ENCODE measurements at places on chromosomes 3 and 15.
A peak's percentile ranks its signal among the peaks of the same experiment; 100 is the strongest.

DNA sequence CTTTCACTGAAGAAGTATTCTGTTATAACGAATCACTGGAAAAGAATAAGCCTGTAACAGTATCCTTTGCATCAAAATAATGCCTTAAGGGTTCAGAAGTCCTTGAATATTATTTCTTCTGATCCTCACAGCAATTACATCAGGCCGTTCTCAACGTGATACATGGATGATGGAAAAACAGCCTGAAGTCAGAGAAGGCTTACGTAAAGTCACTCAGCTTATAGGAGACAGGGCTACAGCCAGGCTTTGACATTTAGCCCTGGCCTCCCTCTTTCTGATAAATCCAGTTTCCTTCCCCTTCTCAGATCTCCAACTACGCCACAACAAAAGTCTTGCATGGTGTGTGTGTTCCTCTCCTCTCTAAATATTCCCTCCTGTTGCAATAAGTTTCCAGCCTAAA lies 131.9 kb downstream of the ANO10 start:
- no peak for DNase-seq

- DNase-seq, result peak; percentile 45
Observed at GRCh38 chr3:13718436-13718835, 161.4 kb downstream of the WNT7A start.

GRCh38 chr3:27114684-27115083 lies 254.5 kb downstream of the NEK10 start:
- no peak for DNase-seq

GRCh38 chr3:11998092-11998491 lies 6.1 kb upstream of the SYN2 start:
- no peak for DNase-seq

- DNase-seq, result no peak
Observed at GRCh38 chr3:17730318-17730967, 12.0 kb downstream of the TBC1D5 start.

DNA sequence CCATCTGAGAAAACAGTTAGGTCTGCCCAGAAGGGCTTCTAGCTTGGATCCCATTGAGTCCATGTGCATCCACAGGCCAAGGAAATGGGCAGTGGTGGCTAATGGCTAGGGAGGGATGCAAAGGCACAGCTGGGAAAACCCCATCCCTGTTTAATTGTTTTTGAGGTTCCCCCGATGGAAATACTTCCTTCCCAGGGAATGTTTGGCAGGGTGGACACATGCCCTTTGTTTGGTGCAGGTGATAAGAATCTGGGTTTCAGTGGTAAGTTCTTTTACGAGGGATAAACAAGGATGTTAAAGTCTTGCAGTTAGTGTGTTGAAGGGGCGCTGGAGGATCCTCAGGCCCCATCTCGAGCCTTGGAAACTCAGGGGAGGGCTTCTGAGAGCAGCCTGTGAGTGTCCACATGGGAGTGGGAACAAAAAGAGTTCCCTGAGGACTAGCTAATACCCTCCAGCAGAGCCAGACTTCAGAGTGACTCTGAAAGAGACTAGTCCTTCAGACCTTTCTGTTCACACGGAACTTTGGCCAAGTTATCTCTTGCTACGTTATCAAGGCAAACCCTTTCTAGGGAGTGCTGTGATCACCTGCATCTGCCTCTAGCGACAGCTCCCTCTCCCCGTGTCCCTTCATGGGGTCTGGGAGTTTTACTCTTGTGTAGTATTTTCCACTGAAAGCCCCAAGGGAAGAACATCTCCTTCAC lies 17.4 kb downstream of the PTPRG start:
- no peak for DNase-seq

DNA sequence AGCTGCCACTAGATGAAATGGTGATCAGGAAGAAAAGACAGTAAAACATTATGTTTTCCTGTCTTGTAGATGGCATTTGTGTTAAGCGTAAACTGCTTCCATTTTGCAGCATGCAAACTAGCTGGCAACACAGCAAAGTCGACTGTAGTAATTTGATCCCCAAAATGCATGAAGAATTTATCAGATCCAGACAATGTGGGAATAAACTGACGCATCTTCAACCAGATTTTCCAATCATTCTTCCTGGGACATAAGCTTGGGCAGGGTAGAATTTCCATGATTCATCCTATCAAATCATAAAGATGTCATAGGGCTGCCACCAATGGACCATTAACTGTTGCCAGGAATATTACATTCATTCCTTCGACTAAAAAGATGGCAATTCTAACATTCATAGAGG lies 260.3 kb downstream of the ERC2 start:
- DNase-seq, result no peak

DNA sequence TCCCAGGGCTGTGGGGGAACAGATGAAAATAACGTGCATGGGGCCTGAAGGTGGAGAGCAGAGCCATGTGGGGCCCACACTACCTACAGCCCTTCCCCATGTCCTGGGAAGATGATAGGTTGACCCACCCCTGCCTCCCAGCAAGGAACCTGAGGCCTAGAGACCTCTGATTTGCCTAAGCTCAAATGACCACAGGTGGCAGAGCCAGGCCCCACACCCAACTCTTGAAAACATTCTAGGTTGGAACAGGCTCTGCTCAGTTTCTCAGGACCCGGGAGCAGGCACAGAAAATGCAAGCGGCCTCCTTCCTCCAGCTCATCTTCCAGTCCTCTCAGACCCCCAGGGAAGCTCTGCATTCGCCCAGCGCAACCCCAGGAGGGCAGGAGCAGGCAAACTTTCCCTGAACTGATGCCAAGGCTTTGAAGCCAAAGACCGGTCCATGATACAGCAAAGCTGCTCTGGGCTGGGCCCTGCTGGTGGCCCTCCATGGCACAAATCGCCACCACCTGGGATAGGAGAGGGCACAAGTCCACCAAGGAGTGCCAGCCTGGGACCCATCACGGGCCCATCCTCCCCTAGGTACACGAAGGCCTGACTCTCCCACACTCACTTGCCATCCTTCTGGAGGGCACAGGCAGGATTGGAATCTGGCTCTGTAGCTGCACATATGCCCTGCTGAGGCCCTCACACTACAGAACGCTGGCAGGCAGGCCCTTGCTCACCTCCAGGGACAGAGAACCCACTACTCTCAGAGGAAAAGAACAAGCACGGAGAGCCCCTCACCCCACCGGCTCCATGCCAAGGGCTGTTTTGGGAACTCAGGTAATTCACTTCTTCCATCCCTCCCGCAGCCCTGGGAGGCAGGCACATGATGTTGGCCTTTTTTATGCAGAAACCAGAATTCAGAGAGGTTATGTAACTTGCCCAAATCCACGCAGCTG lies 51.0 kb upstream of the FURIN start:
- no peak for DNase-seq

DNA sequence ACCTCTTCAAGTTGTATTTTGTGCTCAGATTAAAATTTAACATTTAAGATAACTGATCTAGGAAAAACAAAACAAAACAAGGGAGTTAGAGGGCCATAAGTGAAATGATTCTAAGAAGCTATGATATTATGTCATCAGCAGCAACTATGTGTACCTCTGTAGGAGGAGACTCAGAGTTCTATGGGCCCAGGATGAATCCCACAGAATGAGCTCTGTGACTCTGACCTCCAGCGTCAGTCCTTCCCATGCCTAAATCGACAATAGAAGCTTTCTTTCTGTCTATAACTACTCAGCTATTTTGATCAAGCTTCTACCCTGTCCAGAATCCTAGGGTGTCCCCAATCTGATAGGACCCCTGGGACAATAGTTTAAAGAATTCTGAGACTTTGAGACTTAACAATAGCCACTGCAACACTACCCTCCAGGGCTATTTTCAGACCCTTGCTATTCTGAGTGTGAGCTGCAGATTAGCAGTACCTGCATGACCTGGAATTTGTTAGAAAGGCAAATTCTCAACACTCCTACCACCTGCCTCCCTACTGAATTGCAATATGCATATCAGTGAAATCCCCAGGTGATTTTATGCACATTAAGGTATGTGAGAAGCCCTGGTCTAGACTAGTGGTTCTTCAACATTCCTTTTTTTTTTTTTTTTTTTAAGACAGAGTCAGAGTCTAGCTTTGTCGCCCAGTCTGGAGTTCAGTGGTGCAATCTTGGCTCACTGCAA lies 66.7 kb downstream of the ARHGAP31 start:
- no peak for DNase-seq

- DNase-seq, result no peak
Observed at GRCh38 chr3:175233957-175234940, 375.1 kb downstream of the NAALADL2 start.

GRCh38 chr3:99485286-99485685 lies 153.1 kb upstream of the COL8A1 start:
- DNase-seq, result no peak

DNA sequence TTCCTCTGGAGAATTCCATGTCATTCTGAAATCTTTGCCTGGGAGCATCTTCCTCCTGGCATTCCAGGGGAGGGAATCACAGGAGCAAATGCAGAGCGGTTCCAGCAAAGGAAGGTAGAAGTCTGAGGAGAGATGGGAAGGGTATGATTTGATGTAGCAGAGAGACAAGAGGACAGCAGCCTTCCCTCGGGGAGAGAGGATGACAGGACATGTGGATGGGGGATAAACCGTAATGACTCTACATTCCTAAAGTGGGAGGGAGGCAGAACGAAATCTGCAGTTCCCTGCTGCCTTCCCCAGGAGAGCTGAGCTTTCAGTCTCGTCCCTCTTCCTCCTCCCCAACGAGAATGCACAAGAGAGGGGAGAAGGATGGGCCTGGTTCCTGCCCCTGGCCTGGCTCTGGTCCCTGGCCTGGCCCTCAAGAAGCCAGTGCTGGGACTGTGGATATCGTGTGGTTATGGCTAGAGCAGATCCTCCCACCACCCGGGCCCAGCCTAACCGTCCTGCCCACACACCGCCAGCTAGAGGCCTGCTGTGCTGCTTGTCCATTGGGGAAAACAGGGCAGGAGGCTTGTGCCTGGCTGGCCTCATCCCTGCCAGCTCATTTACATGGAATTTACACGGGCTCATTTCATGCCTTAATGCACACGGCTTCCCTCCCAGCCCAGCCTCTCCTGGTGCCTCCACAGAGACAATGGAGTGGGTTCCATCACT lies 26.6 kb downstream of the SEMA7A start:
- no peak for DNase-seq

DNA sequence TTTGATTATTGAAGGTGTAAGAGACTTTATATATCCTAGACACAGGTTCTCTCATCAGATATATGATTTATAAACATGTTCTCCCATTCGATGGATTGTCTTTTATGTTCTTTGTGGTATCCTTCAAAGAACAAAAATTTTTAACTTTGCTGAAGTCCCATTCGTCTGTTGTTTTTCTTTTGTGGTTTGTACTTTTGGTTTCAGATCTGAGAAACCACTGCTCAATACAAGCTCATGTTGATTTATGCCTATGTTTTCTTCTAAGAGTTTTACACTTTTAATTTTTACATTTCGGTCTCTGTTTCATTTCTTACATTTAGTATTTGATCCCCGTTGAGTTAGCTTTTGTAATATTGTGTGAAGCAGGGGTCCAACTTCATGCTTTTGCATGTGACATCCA lies 103.3 kb upstream of the SPRED1 start:
- DNase-seq, result no peak

DNA sequence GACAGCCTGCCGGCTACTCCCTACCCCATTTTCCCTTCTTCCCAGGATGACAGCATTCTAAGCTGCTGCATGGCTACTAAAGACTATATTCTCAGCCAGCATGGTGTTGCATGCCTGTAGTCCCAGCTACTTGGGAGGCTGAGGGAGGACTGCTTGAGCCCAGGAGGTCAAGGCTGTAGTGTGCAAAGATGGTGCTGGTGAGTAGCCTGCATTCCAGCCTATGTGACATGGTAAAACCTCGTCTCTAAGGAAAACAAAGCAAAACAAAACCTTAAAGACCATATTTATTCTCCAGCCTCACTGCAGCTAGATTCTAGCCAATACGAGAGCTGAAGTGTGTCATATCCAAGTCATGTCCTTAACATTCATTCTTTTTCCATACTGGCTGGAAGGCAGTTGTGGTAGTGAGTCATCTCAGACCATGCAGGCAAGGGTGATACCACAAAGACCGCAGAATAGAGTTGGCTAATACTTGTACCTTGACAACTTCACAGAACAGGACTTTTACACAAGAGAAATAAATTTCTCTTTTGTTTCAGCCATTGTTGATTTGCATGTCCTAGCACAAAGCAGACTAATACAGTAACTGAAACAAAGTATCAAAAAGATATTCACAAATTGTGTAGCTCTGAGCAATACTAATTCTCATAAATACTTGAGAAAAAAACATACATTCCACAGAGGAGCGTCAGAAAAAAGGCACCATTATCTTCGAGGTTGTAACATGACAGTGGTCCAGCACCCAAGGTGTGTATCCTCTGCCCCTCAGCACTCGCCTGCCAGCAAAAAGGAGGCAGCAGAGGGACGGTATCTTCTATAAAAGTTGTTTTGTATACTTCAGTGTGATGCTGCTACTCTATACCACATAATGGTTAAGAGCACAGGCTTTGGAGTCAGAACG lies 14.8 kb downstream of the PBRM1 start:
- DNase-seq, result no peak

DNA sequence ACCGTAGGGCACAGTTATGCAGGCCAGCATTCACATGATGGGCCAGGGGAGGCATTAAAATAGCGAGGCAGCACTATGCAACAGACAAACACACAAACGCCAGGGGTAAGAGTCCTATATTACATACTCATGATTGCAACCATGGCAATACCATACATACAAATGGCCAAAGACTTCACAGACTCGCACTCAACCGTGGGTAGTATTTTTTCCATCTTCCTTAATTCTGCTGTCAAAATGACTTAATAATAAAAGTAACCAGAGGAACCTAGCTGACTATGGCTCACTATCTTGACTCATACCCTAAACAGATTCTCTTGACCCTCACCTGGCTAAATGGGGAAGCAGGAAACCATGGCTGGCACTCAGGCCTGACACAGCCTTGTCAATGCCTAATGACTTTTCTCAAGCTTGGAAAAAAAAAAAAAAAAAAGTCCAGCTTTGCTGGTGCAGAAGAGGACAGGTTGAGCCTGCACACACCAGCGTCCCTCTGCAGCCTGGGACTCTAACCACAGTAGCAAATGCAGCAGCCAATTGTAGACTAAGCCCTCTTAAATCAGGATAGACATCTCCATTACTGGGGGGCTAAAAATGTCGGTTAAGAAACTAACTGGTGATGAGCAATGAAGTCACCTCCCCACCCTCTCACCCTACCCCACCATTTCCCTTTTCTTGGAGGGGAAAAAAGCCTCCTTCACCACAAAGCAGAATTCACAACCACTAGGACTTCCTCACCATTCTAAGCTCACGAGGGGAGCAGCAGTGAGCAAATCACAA lies 23.1 kb downstream of the CCDC12 start:
- no peak for DNase-seq

DNA sequence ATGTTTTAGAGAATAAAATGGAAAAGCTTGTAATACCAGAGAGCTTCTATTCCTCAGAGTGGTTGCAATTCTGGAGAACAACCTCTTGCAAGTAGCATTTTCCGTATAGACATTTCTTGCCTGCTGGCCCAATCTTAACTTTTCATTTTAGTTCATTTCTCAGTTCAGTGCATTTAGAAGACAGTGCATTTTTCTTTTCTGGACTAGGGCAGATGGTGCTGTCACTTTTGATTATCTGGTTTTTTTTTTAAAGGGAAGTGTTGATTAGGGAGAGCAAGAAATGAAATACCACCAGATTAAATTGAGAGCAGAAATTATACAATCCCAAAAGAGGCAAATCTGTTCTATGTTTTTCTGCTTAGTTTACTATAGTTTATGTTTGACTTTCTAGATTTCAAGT lies 172.7 kb downstream of the GHSR start:
- no peak for DNase-seq

Data from left forelimb (tissue), 1 donor.